ENCODE measurements at places on chromosomes 3 and 15.
A peak's percentile ranks its signal among the peaks of the same experiment; 100 is the strongest.

DNA sequence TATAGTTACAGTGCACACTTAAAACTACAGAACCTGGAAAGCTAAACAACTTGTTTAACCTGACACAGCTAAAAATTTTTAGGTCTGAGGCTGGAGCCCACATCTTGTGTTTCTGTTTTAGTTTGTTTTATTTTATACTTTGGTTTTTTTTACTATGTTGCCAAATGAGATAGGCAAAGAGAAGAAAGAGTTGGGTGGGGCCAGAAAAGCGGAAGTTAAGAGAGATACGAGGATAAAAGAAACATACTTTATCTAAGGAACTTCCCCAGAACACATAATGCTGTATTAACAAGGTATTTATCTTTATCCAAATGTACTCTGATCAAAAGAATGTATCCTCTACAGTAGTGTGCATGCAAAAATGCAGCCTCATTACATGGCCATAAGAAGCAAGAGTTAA lies 1145.7 kb downstream of the EPHA3 start:
- DNase-seq, result peak; percentile 59

DNA sequence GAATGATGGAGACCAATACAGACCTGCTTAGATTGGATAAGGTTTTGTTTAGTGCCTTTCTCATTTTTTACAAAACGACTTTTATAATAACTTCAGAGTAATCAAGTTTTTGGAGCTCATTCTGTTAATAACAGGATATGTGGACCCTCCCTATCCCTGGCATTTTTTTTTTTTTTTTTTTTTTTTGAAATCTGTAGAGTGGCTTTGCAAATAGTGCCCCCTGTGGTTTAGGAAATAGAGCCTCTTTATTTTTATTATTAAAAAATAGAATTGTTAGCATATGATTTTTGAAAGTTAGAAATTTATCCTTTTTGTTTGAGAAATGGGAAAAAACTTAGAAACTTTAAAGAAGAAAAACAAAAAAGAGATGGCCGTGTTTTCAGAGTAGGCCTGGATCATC lies 11.4 kb downstream of the SKIL start:
- DNase-seq, result peak; percentile 63

GRCh38 chr3:17979252-17979651 lies 236.8 kb upstream of the TBC1D5 start:
- DNase-seq, result no peak

DNA sequence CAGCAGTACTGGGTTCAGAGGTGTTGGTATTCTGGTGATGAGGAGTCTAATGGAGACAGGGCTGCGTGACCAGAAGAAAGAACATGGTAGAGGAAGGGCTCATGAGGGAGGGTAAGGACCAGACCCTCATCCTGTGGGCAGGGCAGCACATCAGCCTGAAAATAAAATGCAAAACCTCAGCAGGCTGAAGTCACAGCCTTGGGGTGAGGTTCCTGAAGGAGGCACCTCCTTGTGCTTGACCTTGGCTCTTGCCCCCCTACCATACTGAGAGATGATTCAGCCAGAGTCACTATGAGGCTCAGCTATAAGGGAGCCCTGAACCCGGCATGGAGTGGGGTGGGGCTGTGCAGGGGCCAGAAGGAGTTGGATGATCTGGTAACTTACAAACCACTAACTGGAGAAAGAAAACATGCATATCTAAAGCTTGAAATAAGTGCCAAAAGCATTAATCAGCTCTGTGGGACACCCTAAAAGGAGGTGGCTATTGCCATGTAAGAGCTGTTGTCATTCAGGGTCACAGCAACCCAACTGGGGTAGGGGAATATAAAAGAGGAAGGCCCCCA lies 60.2 kb downstream of the CORO2B start:
- no peak for DNase-seq

GRCh38 chr3:112640930-112641801 lies at the start of gene CCDC80:
Gene CCDC80 (minus strand): TSS chr3:112641143. CDS start chr3:112639905, 1,238 bp downstream.
- DNase-seq, result no peak

DNA sequence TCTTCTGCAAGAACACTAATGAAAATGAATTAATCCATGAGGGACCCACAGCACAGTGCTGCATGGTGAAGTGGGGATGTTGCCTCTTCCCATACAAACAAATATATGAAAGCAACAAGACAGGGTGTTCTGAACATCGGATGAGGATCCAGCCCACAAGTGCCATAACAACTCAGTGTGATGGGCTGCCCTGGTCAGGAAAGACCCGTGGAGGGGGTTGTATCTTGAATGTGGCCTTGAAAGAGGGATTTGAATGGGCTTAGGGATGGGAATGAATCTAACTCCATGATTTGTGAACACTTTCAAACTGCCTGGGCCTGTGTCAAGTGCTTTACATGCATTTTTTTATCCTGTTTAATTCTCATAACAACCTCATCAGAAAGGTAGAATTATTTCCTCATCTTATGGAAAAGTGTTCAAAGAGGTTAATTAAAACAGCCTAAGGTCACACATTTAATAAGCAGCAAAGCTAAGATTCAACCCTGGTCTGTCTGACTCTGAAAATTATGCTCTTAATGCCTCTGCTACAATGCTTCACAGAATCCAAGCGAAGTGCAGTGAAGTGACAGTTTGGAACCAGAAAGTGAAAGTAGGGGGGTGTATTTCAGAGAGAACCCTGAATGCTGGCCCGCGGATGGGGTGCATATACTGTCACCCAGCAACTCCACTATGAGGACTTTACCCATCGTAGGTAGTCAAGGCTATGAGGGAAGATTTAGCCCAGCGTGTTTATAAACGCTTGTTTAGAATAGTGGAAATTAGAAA lies 65.6 kb upstream of the HEG1 start:
- peak; percentile 91 for DNase-seq

DNA sequence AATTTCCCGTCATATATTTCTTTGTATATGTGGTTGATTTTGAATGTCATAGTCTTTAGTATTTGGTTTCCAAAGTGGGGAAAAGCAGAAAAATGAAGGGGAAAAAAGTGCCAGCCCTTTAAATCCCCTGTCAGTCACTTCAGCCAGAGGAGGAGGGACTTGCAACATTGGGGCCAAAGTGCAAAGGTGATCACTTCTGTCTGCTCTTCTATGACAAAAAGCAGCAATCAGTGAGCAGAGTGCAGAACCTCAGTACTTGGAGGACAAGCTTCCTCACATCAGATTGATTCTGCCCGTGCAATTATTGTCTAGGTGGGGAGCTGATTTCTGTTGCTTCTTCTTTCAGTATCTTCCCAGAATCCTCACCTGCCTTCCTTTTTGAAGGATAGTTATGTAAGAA lies 60.0 kb downstream of the STT3B start:
- no peak for DNase-seq
